ENCODE measurements at places on chromosomes 6 and 20.

DNA sequence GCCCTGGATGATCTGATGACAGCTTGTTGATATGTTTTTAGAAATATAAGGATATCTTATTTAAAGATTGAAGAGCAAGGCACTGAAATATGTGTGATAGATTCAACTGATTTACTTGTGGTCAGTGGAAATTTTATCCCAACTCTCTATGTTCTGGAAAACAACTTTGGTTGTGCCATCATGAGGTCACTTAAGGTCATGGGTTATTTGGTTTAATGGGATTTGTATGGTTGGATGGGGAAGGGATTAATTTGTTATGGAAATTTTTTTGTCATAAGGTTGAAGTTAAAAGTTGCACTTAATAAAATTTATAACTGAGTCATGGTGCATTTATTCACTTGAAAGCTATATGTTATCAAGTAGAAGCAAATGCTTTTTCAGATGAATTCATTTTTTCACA lies 214.3 kb upstream of the LAMP5 start:
- DNase-seq: no peak

GRCh38 chr6:39488255-39488879 lies 165.9 kb upstream of the KCNK16 start:
- no peak for DNase-seq

GRCh38 chr6:57242505-57242904 lies 20.4 kb upstream of the RAB23 start:
- DNase-seq: no peak

DNA sequence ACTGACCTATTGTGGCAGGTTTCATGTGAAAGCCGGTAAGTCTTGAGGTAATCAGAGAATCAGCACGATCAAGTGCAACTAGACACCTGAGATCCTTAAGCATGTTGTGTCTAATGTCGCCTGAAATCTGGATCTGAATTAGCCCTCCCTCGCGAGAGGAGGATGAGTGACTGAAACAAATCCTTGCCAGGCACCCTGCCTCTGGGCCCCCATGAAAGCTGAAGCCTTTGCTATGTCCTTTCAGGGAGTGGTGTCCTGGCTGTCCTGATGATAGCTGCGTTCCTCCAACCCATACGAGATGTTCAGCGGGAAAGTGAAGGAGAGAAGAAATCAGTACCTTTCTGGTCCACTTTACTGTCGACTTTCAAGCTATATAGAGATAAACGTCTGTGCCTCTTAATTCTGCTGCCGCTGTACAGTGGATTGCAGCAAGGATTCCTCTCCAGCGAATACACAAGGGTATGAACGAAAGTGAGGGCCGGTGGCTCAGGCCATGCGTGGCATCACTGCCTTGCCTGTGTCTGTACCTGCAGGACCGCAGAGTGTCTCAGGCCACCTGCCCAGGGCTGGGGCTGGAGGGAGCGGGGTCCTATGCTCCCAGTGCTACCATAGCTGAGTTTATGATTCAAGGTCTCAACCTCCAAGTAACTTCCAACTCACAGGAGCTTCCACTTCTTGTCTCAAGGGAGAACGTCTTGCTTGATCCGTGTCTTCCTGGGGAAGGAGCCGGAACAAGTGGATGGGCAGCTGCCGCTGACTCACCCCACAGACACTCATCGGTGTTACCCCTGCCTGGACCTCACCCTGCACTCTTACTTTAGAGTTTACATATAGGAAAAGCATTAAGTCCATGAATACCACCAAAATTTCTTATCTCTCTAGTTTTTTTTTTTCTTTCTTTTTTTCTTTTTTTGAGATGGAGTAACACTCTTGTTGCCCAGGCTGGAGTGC lies 12.8 kb downstream of the UNC93A start:
- DNase-seq: no peak

DNA sequence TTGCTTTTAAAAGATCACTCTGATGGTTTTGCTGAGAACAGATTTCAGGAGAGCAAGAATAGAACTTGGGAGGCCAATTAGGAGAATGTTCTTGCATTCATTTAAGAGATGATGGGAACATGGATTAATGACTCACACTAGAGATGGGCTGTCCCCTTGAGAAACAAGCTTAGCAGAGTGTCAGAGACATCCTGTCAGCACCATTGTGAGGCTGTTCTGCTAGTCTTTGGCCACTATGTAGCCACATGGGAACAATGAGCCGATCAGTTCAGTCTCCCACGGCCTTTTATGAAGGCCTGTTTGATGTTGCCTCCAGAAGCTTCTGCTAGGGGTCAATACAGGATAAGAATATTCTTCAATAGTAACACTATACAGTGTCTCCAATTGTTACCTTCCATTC lies 113.0 kb upstream of the EYA4 start:
- DNase-seq: no peak

DNA sequence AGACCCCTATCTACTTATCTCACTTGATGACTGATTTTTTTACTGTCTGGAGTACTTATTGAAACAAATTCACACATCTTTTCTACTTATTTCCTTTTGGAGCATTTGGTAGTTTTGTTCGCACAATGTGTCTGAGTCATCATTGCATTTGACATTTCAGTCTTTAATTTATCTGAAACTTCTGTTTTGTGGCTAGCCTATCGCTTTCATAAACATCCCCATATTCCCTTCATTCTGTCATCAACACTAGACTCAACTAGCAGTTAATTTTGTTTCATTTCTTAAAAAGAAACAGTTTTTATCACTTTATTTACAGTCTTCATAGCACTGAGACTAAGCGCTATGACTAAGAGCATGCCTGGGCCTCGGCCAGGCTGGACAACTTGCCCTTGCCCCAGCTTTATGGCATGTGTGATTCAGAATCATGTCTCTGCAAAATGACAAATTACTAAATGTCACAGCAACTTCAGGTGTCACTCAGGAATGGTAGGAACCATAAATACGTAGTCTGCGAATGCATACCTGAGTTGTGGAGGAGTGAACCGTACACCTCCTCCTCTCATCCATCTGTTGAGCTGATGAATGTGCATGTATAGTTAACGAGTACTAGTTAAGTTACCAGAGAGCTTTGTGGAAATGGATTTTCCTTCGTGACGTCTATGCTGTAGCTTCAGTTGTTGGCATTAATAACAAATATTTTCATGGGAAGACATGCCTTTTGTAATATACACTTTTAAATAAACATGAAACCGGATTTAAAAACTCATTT lies 16.2 kb downstream of the L3MBTL3 start:
- peak; percentile 54 for DNase-seq

GRCh38 chr6:117933471-117933870 lies 26.4 kb downstream of the SLC35F1 start:
- DNase-seq: no peak

DNA sequence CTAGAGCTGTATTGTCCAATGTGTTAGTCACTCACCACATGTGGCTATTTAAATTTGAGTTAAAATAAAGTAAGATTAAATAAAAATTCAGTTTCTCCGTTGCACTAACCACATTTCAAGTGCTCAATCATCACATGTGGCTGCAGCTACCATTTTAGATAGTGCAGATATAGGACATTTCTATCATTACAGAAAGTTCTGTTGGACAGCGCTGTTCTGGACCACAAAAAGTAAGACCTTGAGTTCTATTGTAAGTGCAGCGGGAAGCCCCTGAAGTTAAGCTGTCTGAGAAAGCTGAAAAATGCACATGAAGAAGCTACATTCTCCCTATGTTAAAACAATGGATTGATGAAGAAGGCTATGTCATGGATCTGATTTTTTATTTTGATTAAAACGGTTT lies 1.1 kb downstream of the ORC3 start:
- DNase-seq: no peak

- no peak for DNase-seq
These were observed 39.1 kb downstream of the MDFI start for GRCh38 chr6:41677124-41677921.

GRCh38 chr6:127383988-127384387 lies 40.6 kb upstream of the ECHDC1 start:
- no peak for DNase-seq

DNA sequence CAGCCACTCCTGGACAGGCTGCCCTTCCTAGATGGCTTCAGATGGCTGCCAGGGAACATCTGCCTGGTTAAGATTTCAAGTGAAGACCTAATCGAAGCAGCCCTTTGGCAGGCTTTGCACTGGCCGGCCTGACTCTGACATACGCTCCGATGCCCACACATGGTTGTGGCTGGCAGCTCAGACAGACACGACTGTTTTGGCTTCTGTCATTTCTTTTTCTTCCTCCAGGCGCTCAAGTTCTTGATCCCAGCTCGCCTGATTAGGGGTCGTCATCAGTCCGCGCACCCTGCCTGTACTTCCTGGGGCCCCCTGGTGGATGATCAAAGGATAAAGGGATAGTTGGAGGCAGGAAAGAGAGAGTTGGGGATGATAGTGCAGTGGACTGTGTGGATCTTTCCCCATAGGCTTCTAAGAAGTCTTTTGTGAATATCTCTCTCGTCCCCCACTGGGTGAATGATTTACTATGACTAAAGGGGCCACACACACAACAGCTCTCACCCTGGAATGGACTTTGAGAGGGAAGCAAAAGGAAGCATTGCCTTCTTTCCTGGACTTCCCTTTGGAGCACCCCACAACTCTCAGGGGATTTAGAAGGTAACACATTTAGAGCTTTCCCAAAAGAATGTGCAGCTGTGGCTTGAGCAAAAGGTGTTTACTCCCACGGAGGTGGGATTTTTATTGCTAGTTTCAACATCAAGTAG lies 21.4 kb upstream of the TRAM2 start:
- DNase-seq: peak; percentile 20

DNA sequence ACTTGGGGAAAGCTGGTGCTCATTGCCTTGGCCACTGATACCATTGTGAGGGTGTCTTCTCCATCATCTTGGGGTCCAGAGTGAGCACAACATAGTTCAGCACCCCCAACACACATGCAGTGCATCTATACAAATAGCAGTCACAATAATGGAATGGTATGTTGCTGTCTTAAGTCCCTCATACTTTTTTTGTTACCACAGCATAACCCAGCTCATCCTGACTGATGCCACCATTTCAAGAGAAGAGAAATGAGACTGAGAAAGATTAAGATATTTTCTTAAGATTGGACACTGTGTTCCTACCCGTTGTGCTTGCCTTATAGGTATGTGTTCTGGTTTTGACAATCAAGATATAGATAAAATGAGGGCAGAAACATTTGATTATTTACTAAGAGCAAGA lies 15.6 kb downstream of the CST4 start:
- DNase-seq: no peak

GRCh38 chr6:41643899-41644269 lies 5.6 kb downstream of the MDFI start:
- DNase-seq: no peak

- no peak for DNase-seq
These were observed 177.5 kb upstream of the CST7 start for GRCh38 chr20:24771542-24772061.

- DNase-seq: no peak
These were observed 125.2 kb downstream of the BMP2 start for GRCh38 chr20:6892724-6893123.

- DNase-seq: no peak
These were observed 197.4 kb downstream of the ESR1 start for GRCh38 chr6:152004896-152005295.

DNA sequence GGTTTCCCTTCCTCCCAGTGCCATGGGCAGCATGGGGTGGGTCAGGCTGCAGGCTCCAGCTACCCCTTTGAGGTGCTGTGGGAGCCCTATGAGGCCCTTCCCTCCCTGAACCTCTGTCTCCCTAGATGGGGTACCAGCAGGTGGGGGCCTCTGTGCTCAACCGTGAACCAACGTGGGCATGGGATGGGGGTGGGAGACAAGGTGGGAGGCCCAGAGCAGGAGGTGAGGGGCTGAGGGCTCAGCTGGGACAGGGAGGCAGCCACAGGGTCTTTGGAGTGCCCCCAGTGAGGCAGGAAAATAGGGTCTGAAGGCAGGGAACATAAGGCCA lies 33.3 kb downstream of the SUN5 start:
- DNase-seq: no peak

DNA sequence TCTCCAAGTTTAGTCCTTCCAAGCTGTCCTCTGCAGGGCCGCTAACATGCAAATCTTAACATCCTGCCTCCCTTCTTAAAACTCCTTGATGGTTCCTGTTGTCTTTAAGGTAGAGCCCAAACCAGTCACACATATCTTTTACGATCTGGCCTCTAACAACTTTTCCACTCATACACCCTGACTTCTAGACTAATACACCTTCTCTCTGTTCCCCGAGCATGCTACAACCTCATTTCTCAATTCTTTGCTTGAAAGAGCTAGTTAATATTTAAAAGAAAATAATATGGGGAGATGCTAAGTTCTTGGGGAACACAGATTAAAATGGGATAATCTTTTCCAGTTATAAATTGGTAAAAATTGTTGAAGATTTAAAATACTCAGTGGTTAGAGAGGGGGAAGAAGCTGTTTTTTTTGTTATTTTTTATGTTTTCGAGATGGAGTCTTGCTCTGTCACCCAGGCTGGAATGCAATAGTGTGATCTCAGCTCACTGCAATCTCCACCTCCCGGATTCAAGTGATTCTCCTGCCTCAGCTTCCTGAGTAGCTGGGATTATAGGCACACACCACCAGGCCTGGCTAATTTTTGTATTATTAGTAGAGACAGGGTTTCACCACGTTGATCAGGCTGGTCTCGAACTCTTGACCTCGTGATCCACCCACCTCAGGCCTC lies 250.7 kb downstream of the MAFB start:
- DNase-seq: no peak

DNA sequence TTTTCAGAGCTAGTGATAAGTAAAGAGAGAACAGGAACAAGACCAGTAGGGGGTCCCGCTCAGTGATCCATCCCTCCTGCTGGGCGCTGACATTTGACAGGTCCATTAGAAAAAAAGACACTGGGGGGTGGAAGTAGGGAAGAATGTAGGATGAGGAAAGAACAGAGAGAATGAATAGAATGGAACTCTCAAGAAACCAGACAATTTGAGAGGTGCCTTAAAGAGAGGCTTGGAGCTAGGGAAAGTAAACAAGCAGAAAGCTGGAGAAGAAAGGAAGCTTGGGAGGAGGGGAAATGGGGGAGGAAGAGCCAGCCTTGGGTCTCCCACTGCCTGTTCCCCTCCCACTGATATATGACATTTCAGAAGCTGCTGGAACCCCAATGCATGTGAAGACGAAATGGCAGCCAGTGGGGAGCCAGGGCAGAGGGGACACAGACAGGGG lies 8.4 kb downstream of the GABBR1 start:
- no peak for DNase-seq

DNA sequence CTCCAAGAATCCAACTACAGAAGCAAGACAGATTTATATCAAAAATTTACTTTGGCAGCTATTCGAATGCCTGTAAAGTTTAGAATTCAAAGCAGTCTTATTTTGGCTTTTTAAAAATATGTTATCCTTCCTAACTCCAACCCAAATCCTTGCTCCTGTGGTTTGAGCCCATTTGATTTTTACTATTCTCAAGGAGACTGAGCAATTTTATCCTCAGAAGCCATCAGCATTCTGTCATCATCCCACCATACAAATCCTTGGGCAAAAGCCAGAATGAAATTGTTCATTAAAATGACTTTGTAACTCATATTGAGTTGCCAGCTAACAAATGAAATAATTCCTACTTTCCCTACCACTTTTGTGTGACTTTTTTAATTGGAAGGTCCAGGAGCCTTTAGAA lies 392.8 kb downstream of the ADGRB3 start:
- no peak for DNase-seq
